Activated T-cell treated with anti-CD3 and anti-CD28 coated beads, Interleukin-2, amount 50 U/mL, for 1 hour (primary cell): ENCODE measurements at places on chromosomes 1 and 21.

DNA sequence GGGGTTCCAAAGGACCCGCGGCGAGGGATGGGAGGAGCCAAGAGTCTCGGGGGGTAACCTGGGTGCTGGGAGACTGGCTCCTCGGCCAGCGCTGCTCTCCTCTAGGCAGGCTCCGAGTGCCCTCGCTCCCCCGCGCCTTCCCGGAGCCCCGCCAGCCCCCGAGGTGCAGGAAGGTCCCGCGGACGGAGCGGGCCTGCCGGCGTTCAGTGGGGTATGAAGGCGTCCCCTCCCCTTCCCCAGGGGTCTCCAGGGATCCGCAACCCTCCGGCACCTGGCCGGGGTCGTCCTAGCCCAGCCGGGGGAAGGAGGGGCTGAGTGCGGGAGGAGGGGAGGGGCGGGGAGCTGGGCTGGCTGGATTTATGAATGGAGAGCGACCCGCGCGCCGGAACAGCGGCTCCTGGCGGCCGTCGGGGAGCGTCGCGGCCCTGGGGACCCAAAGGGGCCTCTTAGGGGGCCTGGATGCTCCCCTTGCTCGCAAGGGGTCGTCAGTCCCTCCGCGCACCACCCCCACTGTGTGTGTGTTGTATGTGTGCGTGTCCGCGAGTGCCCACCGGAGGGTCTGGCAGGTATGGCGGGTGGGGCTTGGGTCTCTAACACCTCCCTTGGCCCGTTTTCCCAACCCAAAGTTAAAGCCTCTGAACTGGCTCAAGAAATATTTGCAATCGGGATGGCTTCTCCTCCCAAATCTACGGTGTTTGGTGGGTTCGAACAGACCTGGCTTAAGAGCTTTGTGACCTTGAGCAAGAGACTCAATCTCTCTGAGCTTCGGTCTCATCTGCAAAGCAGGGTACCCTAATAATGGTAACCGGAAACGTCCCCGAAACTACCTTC, 642 bp downstream of the HCRTR1 start:
- DNase-seq, result peak; percentile 54

GRCh38 chr1:220370041-220370700, 97.9 kb upstream of the RAB3GAP2 start:
- no peak for DNase-seq

- DNase-seq, result peak; percentile 26
These were observed 389.9 kb downstream of the SMYD3 start for GRCh38 chr1:246117066-246117791.

DNA sequence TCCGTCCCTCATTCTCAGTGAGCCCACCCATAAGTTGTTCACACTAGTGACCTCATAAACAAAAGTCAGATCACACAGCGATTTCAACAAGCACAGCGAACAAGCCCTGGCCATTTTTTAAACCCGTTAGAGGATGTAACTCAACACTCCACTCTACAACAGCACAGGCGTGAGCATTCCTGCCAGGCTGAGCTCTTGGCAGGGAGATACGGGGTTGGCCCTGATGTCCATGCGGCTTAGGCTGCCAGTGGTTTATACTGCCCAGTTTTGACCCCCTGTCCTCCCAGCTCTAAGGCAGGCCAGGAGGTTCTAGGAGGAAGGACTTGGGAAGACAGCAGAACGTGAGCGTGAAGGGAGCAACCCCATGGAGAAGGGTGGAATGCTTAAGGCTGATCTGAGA, 35.0 kb downstream of the PARP1 start:
- no peak for DNase-seq

DNA sequence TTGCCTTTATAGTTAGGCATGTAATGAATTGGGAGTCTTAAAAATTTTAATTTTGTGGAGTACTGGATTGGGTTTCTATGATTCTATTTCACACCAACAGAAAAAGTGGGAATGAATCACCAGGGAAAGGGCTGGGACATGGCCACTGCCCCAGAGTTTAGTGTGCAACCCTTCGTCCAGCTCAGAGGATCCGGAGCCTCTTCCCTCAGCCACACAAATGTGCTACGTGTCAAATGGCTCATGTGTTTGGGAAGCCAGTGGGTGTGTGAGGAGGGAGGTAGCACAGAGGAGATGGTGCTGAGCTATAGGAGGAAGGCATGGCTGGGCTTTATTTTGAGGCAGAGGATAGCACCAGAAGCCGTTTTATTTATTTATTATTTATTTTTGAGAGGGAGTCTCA, 247.3 kb downstream of the SIPA1L2 start:
- no peak for DNase-seq

DNA sequence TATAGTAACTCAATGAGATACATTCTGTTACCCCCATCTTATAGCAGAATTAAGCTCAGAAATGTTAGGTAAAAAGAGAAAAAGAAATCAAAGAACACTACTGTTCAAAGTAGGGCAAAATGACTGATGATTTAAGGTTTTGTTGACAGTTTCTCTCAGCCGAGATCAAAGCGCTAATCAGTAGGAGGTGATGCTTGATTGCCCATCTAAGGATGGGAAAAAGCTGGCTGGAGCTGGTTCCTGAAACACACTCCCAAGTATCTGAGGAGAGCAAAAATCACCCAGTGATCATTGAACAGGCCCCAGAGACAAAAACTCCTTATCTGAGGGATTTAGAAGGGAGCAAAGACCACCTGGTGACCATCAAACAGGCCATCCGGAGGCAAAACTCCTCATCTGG, 64.5 kb upstream of the CSF1 start:
- no peak for DNase-seq
